ENCODE measurements at places on chromosomes 13 and 19.

DNA sequence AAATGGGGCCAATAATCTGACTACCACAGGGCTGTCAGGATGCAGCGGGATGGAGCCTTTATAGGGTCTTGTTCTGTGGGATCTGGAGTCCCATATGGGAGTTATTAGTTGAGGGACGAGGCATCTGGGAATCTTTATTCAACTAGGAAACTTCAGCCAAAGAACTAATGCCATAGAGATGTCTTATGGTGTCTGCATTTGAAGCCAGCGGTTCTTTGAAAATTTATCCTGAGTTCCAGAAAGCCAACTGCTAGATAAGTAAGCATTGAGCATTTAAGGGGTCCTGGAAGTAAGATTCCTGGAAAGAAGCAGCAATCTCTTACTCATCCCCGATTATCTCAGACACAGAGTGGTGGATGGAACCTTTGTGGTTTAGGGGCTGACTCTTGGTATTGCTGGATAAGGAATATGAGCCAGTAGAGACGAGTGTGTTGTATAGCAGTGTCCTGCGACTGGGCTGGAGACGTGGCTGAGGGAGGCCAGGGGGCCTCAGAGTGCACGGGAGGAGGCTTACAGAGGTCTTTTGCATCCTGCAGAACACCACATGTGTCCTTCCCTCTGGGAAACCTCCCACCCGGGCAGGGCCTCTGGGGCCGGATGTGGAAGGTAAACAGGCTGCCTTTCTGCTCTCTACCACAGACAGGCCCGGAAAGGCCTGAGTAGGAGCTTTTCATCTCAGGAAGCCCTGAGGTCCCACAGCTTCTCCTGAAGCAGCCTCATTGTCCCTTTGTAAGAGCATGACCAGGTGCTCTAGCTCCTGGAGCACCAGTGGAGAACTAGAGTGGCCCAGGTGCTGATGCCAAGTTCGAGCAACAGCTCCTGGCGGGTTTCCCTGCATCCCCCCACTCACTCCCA, 28.8 kb downstream of the ACTN4 start:
- no peak for DNase-seq

DNA sequence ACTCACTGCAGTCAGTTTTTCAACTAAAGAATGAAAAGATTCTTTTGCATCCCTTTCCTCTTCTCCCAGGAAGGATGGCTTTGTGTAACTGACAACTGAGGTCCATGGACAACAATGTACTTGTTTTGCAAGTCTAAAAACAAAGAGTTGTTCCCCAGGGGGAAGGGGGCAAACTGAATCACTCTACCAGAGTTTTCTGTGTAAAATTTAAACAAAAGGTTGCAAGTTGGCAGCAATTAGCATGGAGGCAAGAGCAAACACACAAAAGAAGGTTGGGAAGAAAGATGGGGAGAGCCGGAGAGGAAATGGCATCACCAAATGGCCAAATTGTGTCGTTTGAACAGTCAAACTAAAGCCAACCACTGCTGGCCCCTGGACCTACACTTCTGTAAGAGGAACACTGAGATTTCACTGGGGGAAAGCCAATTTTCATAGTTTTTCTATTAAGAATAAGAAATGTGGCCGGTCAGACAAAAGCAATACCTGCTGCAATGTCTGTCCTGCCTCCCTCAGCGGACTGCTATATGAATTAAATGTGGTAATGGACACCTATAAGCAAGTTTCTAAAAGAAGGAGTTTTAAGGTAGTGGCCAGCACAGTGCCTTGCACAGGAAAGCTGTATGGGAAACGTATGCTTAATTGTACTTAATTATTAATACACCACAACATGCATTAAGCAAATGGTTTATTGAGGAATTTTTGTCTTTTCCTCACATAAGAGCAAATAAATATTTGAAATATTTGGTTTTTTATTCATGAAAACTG, 16.1 kb upstream of the SACS start:
- DNase-seq: no peak

- no peak for DNase-seq
Measured at GRCh38 chr19:3969435-3970312, 1.2 kb downstream of the DAPK3 start.

DNA sequence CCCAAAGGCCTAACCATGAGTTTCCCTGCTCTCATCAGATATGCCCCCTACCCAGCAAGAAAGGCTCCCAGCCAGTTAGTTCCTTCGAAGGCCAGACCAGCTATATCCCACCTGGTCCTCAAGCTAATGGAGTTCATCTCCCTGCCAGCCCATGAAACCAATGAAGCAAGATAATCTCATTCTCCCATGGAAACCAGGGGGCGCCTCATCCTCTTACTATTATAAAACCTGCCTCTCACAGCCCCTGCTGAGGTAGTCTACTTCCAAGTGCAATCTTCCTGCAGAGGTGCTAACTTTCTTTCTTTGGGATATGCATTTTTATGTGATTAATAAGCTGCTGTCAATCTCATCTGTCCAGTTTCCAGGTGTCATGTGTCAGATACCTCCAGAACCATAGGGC, 34.0 kb upstream of the ZNF573 start:
- DNase-seq: no peak

DNA sequence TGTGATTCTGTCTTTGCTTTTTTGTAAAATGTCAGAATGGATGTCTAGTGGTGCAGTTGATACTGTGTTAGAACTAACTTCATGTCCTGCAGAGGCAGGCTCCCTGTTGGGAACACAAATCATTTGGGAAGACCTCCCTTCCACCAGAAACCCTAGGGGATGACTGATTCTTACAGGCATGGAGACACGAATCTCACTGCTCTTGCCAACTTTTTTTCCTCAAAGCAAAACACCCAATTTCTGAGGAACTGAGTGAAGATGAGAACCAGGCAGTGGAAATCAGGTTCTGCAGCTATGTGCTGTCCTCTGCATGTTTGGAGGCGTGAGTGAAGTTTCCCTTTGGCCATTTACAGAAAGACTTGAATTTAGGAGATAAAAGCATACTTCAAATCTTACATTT, 87.5 kb upstream of the CSNK1A1L start:
- DNase-seq: no peak

GRCh38 chr19:19137556-19138108, 646 bp downstream of the TMEM161A start:
- no peak for DNase-seq

GRCh38 chr13:26785838-26786630, 25.4 kb upstream of the GPR12 start:
- peak; percentile 79 for DNase-seq

GRCh38 chr13:51444922-51445321, 7.9 kb downstream of the INTS6 start:
- DNase-seq: peak; percentile 43

GRCh38 chr19:55642153-55643002, 1.1 kb upstream of the ZNF581 start:
- DNase-seq: peak; percentile 26

DNA sequence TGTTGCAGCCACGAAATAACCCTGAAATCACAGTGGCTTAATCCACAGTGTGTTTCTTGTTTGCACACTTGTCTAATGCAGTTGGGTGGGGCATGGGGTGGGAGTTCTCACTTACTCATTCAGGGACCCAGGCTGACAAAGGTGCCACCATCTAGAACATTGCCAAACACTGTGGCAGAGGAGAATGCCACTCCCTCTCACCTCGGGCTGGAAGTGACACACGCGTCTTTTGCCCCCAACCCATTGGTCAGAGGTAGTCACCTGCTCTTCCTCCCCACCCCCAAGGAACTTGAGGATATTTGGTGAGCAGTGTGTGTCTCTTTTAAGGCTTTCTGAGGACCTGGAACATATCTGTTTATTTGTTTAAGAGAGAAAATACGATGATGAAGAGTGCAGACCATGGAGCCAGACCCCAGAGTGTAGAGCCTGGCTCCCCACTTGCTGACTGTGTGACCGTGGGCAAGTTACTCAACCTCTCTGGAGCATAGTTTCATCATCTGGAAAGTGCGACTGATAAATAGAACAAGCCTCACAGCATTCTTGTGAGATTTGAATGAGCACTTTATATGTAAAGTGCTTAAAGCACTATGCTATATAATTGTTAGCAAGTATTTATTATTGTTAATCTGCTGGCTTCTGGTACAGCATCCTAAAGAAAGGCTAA, 17.4 kb downstream of the GPR183 start:
- peak; percentile 77 for DNase-seq

DNA sequence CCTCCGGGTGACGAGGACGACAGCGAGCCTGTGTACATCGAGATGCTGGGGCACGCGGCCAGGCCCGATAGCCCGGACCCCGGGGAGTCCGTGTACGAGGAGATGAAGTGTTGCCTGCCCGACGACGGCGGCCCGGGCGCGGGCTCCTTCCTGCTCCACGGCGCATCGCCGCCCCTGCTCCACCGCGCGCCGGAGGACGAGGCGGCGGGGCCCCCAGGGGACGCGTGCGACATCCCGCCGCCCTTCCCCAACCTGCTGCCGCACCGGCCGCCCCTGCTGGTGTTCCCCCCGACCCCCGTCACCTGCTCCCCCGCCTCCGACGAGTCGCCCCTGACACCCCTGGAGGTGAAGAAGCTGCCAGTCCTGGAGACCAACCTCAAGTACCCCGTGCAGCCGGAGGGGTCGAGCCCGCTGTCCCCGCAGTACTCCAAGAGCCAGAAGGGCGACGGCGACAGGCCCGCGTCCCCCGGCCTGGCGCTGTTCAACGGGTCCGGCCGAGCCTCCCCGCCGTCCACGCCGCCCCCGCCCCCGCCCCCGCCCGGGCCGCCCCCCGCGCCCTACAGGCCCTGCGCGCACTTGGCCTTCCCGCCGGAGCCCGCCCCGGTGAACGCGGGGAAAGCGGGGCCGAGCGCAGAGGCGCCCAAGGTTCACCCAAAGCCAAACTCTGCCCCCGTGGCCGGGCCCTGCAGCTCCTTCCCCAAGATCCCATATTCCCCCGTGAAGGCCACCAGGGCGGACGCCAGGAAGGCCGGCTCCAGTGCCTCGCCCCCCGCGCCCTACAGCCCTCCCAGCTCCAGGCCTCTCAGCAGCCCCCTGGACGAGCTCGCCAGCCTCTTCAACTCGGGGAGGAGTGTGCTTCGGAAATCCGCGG, 511.3 kb downstream of the MYO16 start:
- DNase-seq: no peak

GRCh38 chr19:35013041-35013819, 13.1 kb downstream of the GRAMD1A start:
- DNase-seq: peak; percentile 87

GRCh38 chr19:1650650-1651567, 1.5 kb downstream of the TCF3 start:
- DNase-seq: peak; percentile 88

GRCh38 chr19:30074096-30074495, 132.1 kb downstream of the URI1 start:
- no peak for DNase-seq

- no peak for DNase-seq
Measured at GRCh38 chr13:22201375-22201925, 530.6 kb downstream of the FGF9 start.

- no peak for DNase-seq
Measured at GRCh38 chr13:19179916-19180315, 1.7 kb downstream of the TUBA3C start.

GRCh38 chr19:11749751-11750150, 11.0 kb upstream of the ZNF823 start:
- DNase-seq: no peak

- no peak for DNase-seq
Measured at GRCh38 chr19:18090545-18091216, 3.9 kb upstream of the IL12RB1 start.

DNA sequence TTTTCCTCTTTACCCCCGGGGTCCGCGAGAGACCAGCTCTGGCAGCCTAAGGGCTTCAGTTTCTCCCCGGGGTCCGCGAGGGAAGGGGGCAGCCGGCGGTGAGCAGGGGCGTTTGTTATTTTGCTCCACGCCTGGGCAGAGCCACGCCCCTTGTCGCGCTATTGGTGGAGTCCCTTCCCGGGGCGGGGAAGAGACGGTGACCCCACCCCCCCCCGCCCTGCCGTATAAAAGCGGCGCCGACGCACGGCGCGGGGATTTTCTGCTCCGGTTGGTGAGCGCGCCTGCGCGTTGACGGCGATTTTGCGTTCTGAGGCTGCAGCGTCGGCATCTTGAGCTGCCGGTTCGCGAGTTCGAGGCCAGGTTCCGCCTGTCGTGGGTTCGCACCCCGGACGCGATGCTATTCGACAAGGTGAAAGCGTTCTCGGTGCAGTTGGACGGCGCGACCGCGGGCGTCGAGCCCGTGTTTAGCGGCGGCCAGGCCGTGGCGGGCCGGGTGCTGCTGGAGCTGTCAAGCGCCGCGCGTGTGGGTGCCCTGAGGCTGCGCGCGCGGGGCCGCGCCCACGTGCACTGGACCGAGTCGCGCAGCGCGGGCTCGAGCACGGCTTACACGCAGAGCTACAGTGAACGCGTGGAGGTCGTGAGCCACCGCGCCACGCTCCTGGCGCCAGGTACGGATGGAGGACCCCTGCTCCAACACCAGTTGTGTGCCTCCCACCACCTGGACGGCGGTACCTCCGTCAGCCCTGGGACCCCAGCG, at the start of gene ARRDC2:
ARRDC2 (plus strand) TSS at position 254 of the 757 bp plus-strand sequence; CDS start at position 395, 141 bp downstream.
- peak; percentile 93 for DNase-seq

GRCh38 chr13:41061914-41062837, 867 bp downstream of the WBP4 start:
- DNase-seq: no peak

DNA sequence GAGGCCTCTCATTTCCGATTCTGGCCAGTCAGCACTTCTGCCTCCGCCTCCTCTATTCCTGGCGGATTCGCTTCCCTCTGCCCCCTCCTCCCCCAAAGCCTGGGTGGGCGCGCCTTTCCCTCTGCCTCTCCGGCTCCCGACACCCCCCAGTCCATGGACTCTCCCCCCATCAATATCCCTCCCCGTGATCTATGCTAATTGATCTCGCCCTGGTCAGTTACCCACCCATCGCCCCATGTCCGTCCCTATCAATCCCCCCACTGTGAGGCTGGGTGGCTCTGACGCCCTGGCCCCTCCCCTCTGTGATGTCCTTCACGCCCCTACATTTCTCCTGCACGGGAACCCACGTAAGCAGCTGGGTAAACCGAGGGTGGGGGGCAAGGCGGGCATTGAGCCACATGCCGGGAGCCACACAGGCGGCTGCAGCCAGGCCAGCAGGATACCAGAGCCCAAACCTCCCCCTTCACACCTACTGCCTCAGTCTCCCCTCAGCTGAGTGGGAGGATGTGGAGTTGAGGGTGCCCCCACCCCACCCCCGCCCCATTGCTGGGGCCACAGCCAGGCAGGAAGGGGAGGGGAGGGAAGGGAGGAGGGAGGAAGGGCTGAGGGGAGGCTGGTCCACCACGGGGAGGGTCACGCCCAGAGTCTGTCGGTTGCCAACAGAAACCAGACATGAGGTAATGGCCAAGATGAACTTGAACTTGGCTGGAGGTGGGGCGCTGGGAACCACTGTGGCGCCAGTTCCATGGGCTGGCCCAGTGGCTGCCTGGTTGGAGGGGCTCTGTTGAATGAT, 21.0 kb downstream of the SMIM24 start:
- no peak for DNase-seq

- no peak for DNase-seq
Measured at GRCh38 chr19:42165146-42165545, 32.9 kb upstream of the POU2F2 start.

DNA sequence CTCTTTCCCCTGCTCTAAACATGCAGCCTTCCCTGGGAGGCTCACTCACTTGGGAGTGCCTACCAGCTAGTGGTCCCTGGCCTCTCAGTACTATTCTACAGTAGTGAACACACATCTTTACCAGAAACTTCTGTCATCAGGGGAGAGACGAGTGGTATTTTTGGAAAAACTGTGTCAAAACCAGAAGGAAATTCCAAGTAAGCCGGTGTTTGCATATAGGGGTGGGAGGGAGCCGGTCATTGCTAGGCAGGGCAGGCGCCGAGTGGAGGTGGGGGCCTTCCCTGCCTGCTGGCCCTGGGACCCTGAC, 7.0 kb downstream of the RPS9 start:
- DNase-seq: no peak
